ENCODE measurements at places on chromosomes 16 and 17.

DNA sequence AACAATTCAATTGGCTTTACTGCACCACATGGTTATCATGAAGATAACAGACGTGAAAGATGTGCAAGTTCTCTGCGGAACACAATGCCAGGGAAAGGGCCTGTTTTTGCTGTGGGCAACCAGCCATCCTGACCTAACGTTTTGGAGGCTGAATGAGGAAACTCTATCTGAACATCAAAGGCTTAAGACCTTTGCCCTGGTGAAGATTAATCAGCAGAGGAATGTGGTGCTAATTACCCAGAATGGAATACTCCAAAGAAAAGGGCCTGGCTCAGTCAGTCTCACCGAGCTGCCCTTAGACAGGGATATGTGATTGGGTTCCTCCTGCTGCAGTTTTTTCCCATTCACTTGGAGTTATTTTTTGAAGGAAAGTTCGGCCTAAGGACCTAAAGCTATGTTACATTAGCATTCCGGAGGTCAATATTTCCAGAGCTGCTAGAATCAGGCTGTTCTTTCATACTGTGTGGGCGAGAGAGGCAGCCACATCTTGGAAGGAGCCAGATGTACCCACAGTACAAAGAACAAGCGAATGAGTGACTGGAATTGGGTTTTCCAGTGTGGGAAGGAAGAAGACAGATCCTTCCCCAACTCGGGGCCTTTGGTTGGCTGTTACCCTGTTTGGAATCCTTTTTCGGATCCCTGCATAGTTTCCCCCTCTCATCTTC is 15.5 kb downstream of the ASIC2 start:
- DNase-seq, result no peak

GRCh38 chr16:67207249-67208091 is 8.5 kb downstream of the ELMO3 start:
- DNase-seq, result no peak

GRCh38 chr16:56613706-56614105 is 5.3 kb downstream of the MT2A start:
- no peak for DNase-seq

DNA sequence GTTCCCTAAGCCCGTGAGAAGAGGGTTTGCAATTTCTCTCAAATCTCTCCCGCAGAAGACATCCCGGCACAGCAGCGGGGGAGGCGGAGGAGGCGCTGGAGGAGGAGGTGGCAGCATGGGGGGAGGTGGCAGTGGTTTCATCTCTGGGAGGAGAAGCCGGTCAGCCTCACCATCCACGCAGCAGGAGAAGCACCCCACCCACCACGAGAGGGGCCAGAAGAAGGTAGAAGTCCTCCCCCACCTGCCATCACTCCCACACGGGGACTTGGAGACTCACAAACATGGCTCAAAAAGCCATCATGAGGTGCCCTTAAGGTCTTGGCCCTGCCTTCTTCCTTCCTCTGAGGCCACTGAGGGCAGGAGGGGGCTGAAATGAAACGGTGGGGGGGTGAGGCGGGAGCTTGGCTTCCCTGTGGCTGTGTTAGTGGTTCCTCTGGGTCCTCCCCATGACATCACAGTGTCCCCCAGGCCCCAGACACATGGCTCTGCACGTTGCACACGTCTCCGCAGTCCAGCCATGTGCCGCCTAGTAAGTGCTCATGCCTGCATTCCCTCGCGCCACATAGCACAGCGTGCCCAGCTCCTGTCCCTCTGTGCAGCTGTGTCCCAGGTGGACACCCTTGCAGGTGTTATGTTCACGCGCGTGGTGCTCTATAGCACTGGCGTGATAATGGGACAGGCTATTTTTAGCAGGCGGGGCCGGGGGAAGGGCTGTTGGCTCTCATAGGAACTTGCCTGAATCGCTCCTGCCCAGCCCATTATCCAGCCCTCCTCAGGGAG is 6.9 kb downstream of the MLLT6 start:
- no peak for DNase-seq

DNA sequence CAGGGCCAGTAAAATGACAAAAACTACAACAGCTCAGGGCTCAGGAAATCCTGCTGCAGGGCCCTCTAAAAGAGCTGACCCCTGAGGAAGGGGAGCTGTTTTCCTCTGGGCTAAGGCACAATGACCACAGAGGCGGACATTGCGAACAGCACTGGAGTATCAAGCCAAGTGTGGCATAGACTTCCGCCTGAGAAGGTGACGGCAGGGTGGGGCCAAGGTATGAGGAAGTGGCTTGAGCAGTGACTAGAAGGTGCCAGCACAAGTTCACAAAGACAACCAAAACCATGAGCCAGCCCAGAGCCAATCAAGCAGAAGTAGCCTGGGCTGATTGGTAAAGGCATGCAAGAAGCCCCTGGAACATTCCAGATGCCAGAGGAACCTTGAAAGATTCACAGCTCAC is 13.9 kb downstream of the ERN2 start:
- no peak for DNase-seq

GRCh38 chr17:27355419-27355818 is 61.5 kb downstream of the WSB1 start:
- no peak for DNase-seq

DNA sequence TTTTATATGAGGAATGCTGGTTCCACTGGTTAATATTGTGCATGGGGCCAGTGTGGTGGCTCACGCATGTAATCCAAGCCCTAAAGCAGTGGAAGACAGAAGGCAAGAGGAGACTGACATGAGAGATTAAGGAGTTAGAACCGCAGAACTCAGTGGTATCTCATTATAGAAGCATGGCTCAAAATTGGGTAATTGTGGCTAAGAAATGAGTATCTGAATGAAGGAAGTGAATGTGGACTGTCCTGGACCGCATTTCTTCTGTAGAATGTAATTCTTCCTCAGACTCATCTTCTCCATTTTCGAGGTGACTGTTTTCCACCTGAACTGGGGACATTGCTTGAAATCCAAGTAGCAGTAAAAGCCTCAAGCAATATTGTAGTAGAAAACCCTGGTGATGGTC is 42.6 kb upstream of the CDR2 start:
- DNase-seq, result no peak

DNA sequence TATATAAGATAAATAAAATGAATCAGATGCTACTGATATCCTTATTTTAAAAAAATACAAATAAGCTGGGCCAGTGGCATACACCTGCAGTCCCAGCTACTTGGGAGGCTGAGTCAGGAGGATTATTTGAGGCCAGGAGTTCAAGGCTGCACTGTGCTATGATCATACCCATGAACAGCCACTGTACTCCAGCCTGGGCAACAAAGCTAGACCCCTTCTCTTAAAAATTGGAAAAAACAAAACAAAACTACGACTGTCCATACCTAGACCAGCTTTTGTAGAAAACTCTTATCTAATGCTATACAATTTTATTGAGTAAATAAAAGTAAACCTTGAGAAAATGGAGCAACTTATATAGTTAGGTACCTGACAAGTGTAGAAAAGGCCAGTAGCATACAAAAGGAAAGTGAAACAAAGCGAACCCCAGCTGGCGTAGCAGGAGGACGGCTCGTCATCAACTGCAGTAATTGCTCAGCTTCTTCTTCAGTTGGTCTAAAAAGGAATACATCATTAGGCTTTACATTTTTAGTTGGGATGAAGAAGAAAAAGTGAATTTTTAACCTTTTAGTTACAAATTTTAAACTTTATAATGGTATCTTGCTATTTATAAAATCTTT is 23.6 kb downstream of the INTS2 start:
- no peak for DNase-seq

- no peak for DNase-seq
Observed at GRCh38 chr17:35586569-35587073, 501 bp upstream of the AP2B1 start.

DNA sequence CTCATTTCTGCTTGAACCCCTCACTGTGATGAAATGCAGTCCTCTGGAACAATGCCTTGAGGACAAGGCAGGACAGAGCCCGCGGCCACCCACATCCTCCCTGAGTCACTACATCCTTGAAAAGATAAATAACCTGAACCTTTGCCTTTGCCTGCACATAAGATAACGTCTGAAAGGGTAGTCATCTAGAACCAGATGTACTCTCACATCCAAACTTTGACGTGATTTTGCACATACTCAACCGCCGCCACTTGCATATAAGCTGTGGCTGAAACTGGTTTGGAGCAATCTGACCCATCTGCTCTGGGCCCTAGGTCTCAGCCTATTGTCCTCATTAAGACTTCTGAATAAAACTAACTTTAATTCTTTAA is 252.1 kb downstream of the PHKB start:
- DNase-seq, result no peak

DNA sequence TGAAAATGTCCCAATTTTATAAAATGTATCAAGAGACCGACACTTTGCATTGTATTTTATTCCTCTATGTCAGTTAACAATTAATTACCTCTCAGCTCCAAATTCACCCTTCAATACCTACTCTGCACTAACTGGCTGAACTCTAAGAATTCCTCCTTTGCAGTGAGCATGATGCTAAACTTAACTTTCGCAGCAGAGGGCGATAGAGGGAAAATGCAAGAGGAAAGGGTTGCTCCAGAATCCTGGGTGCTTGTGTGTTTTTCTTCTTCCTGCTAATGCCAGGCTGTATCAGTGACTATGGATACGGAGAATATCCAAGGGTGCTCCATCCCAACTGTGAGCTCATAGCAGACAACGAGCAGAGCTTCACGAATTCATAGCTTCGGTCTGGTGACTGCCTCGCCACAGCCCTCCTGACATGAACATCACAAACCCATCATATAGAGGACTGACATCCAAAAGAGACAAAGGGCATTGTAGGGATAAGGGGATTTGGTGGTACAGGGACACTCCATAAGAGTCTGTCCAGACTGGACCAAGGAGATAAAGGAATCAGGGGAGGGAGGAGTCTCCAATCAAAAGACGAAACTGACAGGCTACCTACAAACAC is 172.9 kb downstream of the STX8 start:
- DNase-seq, result peak; percentile 50

DNA sequence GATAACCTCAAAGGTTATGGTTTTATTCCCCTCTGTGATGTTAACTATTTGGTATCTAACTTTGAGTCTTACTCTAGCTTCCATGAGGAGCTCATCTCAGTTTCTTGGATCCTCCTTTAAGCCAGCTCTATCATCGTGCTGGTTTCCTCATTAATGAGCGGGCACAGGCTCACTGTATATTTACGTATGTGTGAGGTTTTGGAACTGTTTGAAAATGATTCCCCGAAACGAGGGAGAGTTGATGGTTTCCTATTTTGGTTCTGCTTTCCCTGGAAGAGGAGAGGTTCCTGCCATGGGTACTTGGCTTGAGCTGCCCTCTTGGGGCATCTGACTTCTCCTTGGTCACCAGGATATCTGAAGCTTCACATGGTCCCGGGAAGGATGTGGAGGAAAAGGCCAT is 32.7 kb upstream of the PIK3R6 start:
- DNase-seq, result no peak

- peak; percentile 26 for DNase-seq
Observed at GRCh38 chr17:70278844-70279462, 109.6 kb downstream of the KCNJ2 start.

DNA sequence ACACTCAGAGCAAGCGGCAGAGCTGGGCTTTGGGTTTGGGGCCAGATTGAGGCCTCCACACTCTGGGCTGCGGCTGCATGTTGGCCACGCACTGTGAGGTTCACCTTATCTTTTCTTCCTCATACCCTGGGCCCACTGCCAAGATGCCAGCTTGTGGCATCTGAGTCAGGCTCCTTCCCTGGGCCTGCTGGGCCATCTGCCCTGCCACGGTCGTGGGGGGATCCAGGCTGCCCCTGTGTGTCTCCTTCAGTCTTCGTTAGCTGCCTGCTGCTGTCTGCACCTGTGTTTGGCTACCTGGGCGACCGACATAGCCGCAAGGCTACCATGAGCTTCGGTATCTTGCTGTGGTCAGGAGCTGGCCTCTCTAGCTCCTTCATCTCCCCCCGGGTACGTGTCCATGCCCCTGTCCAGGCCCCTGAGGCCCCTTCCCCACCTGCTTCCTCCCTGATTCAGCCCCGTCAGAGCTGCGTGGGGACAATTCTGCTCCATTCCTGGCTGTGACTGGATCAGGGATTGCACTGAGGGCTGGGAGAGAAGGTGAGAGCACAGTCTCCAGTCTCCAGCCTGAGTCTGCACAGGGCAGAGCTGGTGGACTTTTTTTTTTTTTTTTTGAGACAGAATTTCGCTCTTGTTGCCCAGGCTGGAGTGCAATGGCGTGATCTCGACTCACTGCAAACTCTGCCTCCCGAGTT is 11.2 kb downstream of the SPNS3 start:
- no peak for DNase-seq

- no peak for DNase-seq
Observed at GRCh38 chr16:48434653-48435317, 49.6 kb upstream of the SIAH1 start.

Data from SHP77 (cell line).